A172 (cell line): ENCODE measurements at places on chromosomes 1 and 21. TPM values are rescaled to one million over a fixed set of nuclear protein-coding genes. Genes with fewer than 3 reads are reported as not detected.

- DNase-seq = peak; percentile 76
Measured at GRCh38 chr1:59994302-59995198, 68.0 kb upstream of the CYP2J2 start.

GRCh38 chr1:66648901-66649595 lies 103.2 kb upstream of the DYNLT5 start:
- no peak for DNase-seq

- DNase-seq = no peak
Measured at GRCh38 chr1:164664127-164664526, 105.1 kb downstream of the PBX1 start.

The KLF18 gene
- not detected in 2 replicates for total RNA-seq

The KCND3 gene
- 0.07 and 0.17 TPM in 2 replicates for total RNA-seq

The SPRR4 gene
- total RNA-seq = not detected in 2 replicates

DNA sequence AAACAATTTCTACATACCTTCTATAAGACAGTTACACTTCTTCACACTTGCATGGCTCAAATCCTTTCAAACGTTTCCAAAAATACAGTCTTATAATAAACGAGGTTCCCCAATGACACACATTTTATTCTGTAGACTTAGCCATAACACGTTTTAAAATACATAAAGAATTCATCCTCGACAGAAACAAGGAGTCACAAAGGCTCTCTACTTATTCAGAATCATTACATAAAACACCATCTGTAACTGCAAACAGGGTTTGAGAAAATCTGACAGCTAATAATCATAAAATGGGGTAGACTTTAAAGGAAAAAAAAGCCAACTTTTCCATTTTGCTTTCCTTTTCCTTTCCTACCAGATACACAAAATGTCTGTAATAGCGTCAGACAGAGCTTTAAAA lies 1.8 kb downstream of the PIK3R3 start:
- no peak for DNase-seq

GRCh38 chr1:53498555-53499131 lies 39.4 kb downstream of the DMRTB1 start:
- DNase-seq = peak; percentile 64

The LCE1A gene
- total RNA-seq = not detected in 2 replicates

DNA sequence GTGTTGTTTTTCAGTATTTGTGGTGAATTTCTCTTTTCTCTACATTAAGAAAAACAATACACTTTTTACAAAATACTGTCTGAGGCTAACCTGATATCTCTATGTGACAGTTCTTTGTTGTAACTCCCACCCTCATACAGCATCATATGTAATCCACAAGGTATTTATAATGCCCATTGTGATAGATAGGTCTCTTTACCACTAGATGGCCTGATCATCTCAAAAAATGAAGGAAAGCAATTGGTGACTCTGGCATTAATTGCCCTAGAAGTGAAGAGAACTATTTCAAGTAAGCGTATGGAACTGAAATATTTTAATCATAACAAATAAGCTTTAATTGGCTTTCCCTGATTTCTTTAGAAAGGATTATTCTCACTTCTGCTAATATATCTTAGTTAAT lies 36.2 kb upstream of the HFM1 start:
- no peak for DNase-seq

- no peak for DNase-seq
Measured at GRCh38 chr1:93093332-93094006, 14.4 kb downstream of the MTF2 start.

GRCh38 chr1:111911776-111912515 lies 77.5 kb downstream of the KCND3 start:
- DNase-seq = no peak

The HSD3B2 gene
- not detected in 2 replicates for total RNA-seq

GRCh38 chr1:42915456-42915855 lies 43.2 kb downstream of the SLC2A1 start:
- DNase-seq = no peak
